ENCODE measurements at places on chromosomes 5 and 9.

- no peak for DNase-seq
These were observed 290.7 kb upstream of the IL12B start for GRCh38 chr5:159620853-159621540.

- DNase-seq: no peak
These were observed 819.4 kb downstream of the SEMA5A start for GRCh38 chr5:8726383-8727036.

GRCh38 chr9:104604801-104605200 is 626 bp downstream of the OR13C2 start:
- no peak for DNase-seq

DNA sequence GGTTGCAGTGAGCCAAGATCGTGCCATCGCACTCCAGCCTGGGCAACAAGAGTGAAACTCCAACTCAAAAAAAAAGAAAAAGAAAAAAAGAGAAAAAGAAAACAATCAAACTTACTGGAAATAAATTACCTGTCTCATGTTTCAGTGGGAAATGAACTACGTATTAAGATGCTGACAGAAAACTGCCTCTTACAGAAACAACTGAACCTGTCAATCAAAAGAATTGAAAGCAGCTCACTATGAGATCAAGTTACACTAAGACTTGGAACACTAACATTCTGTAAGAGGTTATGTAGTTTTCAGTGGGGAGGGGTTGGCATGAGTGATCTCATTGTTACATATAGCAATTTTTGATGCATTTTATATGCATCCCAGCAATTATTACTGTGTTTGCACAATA is 64.4 kb upstream of the SPATA31E1 start:
- no peak for DNase-seq

DNA sequence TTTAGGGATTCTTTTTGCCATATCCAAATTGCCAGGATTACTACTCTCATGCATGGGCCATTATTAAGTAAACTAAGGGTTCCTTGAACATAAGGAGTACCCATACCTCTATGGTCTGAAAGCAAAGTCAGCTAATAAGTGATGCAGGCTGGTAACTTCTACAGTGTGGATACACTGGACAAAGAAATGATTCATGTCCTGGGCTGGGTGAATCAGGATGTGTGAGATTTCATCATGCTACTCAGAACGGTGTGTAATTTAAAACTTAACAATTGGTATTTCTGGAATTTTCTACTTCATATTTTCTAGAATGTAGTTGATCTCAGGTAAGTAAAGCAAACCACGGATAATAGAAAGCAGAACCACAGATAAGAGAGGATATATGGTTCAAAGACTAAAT is 428.8 kb downstream of the CHSY3 start:
- no peak for DNase-seq

DNA sequence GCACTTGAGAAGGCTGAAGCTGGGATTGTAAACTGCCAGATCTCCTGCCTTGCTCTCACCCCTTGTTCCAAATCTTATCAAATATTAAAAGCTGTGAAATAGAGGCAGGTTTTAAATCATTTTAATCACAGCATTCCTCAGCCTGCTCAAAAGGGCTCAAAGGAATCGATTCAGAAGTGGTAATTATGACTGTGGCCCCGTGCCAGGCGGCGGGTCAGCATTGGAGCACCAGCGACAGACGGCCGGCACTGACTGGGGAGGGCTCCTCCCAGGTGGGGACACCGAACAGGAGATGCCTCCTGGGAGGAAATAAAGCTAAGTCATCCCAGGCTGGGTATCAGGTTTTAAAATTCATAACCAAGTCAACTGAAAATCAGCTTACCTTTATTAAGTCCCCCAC is 66.7 kb downstream of the KCNIP1 start:
- no peak for DNase-seq

GRCh38 chr5:155027993-155028629 is 14.6 kb downstream of the KIF4B start:
- DNase-seq: no peak

DNA sequence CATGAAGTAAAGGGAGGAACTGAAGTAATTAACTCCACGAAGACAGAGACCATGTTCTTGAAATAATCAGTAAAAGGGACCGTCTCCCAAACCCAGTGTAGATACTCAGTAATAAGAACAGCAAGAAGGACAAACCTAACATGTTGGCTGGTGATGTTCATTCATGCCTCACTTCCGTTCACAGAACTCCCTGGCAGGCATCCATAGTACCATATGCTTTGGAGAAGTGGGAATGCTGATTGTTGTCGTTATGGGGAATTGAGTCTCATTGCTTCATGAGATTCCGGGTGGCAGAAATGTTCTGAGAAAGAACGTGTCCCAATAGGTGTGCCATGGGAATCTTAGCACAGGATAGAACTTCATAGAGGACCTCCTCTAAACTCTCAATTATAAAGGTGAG is 452.3 kb downstream of the ZSWIM6 start:
- no peak for DNase-seq

- DNase-seq: no peak
These were observed 199.3 kb upstream of the CDH6 start for GRCh38 chr5:30994176-30994575.

GRCh38 chr5:77993141-77993854 is 217.2 kb upstream of the TBCA start:
- no peak for DNase-seq

DNA sequence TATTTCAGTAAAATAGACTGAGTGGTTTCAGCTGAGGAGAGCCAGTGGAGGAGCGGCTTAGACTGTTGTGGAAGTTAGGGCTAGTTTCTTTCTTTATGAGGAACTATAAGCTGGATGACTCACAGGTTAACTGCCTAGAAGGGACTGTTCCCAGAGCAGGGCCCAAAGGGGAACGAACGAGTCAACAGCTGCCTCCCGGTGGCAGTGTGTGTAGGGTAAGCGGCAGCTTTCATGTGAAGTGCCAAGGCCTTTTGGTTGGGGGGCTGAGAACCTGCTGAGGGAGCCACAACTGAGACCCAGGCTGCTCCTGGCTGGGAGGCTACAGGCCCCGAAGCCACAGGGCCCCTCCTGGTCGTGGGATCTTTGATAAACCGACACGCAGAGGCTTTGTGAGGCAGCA is 7.0 kb downstream of the SQSTM1 start:
- no peak for DNase-seq

DNA sequence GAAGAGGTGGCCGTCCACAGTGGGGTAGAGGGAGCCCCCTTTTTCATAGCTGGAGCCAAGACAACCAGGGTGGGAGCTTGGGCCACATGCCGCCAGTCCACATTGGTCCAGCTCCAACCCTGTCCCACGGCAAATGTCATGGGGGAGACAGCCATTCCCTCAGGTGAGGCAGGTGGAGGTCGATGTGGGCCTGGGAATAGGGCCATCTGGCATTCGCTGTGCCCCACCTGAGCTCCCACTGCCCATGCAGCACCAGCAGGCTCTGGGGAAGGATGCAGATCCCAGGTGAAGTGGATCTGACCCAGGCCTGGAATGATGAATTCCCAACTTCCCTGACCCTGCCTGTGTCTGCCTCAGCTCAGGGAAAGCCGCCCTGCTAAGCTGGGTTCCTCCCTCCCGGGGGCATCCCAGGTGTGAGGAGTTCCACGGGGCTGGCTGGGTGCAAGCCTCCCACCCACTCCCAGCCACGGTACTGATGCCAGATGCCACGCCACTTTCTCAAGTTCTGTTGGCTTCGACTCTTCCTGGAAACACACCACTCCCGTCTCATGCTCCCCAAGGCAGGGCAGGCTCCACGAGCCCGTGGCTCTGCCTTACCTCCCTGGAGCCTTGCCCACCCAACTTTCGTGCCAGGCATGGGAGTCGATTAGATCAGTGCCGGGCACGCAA is 25.2 kb upstream of the FCN2 start:
- no peak for DNase-seq

GRCh38 chr9:126480813-126481212 is 132.9 kb upstream of the LMX1B start:
- DNase-seq: no peak

GRCh38 chr9:63817622-63818518 is 1467.1 kb downstream of the FOXD4L5 start:
- peak; percentile 54 for DNase-seq

DNA sequence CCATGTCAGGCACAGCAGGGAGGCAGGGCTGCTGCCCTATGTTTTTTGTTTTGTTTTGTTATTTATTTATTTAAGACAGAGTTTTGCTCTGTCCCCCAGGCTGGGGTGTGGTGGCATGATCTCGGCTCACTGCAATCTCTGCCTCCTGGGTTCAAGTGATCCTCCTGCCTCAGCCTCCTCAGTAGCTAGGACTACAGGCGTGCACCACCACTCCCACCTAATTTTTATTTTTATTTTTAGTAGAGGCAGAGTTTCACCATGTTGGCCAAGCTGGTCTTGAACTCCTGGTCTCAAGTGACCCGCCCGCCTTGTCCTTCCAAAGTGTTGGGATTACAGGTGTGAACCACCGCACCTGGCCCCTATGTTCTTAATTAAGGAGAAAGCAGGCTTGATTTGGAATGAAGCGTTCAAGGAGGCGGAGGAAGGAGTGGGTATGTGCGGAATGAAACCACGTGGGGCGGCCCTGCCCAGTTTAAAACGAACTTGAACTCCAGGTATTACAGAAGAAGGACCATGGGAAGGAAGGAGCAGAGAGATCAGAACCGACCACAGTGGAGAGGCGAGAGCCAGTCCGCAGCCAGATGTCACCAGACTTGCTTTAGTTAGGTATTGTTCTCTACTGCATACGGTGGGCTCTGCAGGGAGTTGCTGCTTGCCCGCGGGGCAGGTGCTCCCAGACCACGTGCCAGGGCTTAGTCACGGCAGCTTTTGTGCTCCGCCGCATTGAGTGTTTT is 34.9 kb upstream of the EPB41L4B start:
- no peak for DNase-seq

DNA sequence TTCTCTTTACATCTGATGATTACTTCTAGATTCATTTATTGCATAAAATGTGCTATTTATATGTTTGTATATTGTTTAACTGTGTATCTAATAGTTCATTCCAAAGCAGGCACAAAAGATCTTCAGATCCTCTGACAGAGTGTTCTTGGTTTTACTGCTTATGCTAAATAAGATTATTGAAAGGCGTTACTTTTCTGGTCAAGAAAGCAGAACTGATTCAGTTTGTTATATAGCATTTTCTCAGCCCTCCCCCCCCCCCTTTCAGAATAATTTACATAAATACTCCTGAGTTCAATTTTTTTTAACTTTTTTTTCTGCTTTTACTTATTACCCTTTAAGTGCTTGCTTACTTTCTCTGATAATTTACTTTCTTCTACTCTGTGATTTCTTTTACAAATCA is 15.4 kb downstream of the CDC42SE2 start:
- DNase-seq: no peak

DNA sequence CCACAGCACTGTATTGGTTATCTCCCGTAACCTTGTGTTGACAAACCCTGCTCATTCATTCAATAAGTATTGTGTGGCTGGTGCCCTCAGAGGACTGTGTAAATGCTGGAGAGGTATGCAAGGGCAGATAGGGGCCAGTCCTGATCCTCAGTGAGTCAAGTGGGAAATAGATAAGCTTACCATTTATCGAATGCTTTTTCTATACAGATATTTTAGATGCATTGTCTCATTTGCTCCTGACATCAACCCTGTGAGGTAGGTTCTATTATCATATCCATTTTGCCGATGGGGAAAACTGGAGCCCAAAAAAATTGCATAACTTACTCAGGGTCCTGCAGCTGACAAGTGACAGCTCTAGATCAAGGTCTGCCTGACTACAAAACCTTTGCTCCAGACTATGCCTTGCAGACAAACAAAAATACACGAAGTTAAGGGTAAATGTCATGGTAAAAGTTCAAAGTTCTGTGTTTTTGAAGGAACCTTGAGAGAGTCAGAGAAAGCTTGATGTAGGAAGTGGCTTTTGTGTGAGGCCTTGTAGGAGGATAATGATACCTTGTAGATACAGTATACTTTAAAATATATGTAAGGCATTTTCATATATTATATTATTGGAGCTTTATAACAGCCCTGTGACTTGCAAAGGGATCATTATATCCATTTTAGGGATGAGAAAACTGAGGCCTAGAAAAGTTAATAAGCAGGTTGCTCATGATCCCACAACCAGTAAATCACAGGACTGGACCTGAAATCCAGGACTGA is 22.7 kb downstream of the CYFIP2 start:
- no peak for DNase-seq

DNA sequence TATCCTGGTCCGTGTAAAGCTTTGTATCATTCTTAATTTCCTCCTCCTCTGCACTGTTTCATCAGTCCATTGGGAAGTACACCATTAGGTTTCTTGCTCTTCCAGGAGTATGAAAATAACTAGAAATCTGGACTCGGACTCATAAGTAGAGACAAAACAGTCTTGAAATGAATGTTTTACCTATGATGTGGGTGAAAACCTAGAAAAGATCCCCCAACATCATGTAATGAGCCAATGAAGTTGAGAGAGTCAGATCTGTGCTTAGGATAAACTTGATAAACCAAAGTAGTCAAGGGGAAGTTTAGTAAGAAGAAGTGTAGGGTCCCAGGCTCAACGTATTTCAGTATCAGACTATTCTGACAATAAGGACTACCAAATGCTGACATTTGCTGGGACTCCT is 25.2 kb downstream of the ZNF366 start:
- no peak for DNase-seq

DNA sequence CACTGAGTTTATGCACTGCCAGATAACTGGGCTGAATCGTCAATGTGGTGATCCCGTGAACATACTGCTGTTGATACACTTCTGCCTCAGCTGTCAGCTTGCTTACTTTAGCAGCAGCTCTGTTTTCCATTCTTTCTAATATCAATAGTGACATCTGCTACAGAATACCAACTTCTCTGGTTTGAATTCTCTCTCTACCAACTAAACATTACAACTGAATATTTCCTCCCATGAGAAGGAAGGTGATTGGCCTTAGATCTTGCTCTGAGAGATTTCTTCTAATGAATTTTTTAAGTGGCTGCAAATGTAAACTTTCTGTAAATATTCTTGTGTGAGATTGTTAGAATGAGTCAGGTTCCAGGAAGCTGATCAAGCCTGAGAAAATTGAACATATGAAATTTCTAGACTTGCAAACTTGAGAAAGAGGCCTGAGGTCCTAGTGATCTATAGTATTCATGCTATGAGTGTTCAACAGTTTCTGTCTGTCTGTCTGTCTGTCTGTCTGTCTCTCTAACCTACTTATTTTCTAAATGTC is 205.5 kb upstream of the CDKN2B start:
- no peak for DNase-seq

- DNase-seq: peak; percentile 62
These were observed 31.2 kb downstream of the NANS start for GRCh38 chr9:98087420-98088354.

DNA sequence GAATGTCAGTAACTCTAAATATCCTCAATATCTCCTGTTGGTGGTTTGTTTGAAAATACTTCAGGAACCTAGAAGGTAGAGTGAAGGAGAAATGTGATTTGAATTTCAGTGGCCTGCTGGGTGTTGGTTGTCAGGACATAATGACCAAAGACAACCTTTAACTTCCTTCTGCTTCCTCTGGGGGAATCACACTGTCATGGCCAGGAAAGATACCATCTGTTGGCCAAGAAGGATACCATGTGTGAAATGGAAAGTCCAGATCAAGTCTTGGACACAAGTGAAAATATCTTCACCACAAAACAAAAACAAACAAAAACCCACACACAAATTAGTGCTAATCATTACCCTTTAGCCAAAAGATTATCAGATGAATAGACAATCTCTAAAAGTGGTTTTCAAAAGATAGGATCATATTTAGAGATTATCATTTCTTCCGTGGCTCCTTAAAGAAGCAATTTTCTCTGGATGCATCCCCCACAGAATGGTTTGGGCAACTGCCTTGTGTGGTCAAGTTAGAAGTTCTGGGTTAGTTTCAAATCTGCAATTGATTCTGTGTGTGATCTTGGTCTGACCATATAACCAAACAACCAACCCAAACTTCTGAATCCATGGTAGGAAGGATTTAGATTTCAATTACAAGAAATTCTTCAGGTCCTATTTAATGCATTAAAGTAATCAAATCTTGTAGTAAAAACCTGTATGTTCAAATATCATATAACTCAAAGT is 1.6 kb downstream of the C1QTNF3 start:
- no peak for DNase-seq

Data from endothelial cell (in vitro differentiated cells).